Adrenal gland (tissue), 19 donors: ENCODE measurements at places on chromosomes 6 and 20.

- no peaks in the 10 kb centered on the region for H3K4me1 ChIP-seq
- H3K27me3 ChIP-seq, result peaks cover 10% of the 10 kb centered on the region
- no peak overlapping the region for H3K27ac ChIP-seq
- H3K4me3 ChIP-seq, result no peak overlapping the region
- no peak for DNase-seq
Measured at GRCh38 chr20:48585061-48585870, 242.5 kb downstream of the PREX1 start.

GRCh38 chr6:45196121-45196520, 132.0 kb upstream of the RUNX2 start:
- no peak overlapping the region for H3K4me3 ChIP-seq
- no peaks in the 10 kb centered on the region for H3K4me1 ChIP-seq

- peaks cover 51% of the 10 kb centered on the region for H3K4me1 ChIP-seq
- H3K36me3 ChIP-seq, result no peaks in the 10 kb centered on the region
- H3K27ac ChIP-seq, result peak overlapping the region; percentile 95
- DNase-seq, result no peak
Measured at GRCh38 chr20:50306478-50307423, 116.1 kb downstream of the CEBPB start.

- no peaks in the 10 kb centered on the region for H3K4me1 ChIP-seq
- H3K4me3 ChIP-seq, result no peak overlapping the region
- no peak for DNase-seq
- no peak overlapping the region for H3K27ac ChIP-seq
- no peaks in the 10 kb centered on the region for H3K36me3 ChIP-seq
Measured at GRCh38 chr6:71544906-71545305, 256.3 kb downstream of the OGFRL1 start.

GRCh38 chr6:57262901-57263694, 41.0 kb upstream of the RAB23 start:
- H3K36me3 ChIP-seq, result no peaks in the 10 kb centered on the region
- no peak overlapping the region for H3K4me3 ChIP-seq
- H3K4me1 ChIP-seq, result no peaks in the 10 kb centered on the region
- H3K27ac ChIP-seq, result no peak overlapping the region
- no peaks in the 10 kb centered on the region for H3K27me3 ChIP-seq

DNA sequence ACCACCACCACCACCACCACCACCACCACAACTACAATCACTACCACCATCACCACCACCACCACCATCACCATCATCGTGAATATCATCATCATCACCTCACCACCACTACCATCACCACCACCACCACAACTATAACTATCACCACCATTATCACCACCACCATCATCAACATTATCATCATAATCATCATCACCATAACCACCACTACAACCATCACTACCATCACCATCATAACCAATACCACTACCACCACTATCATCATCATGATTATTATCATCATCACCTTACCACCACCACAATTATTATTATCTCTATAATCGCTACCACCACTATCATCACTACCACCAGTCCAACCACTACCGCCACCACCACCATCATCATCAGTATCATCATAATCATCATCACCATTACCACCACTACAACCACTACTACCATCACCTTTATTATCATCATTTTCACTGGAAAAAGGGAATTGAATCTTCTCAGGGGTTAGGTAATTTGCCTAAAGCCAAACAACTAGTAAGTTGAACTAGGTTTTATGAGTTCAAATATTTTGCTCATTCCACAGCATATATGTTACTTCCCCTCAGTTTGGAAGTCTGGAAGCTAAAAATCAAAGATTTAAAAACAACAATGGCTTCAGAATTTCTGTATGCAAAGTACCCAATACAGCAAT, 8.3 kb downstream of the RIPOR2 start:
- H3K4me1 ChIP-seq, result no peaks in the 10 kb centered on the region
- no peak overlapping the region for H3K27ac ChIP-seq
- H3K27me3 ChIP-seq, result no peaks in the 10 kb centered on the region
- H3K36me3 ChIP-seq, result no peaks in the 10 kb centered on the region

DNA sequence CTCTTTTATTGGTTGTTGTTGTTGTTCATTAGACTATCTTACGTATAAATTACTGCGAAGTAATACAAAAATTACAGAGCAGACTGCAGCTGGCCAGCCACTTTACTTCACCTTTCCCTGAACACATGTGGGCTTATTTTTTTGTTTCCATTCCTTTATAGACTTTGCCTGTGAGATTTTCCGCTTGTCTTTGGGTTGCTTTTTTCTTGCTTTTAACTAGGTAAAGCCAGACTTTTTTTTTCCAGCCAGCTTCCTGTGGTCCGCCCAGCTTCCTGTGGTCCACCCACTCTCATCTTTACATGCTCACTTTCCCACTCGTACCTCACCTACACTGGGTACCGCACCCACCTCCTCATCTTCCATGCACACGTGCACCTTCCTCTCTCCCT, 79.0 kb downstream of the IPCEF1 start:
- no peak overlapping the region for H3K27ac ChIP-seq
- DNase-seq, result no peak
- H3K27me3 ChIP-seq, result no peaks in the 10 kb centered on the region
- H3K4me3 ChIP-seq, result no peak overlapping the region
